ENCODE measurements at places on chromosomes 4 and X.
A peak's percentile ranks its signal among the peaks of the same experiment; 100 is the strongest.

DNA sequence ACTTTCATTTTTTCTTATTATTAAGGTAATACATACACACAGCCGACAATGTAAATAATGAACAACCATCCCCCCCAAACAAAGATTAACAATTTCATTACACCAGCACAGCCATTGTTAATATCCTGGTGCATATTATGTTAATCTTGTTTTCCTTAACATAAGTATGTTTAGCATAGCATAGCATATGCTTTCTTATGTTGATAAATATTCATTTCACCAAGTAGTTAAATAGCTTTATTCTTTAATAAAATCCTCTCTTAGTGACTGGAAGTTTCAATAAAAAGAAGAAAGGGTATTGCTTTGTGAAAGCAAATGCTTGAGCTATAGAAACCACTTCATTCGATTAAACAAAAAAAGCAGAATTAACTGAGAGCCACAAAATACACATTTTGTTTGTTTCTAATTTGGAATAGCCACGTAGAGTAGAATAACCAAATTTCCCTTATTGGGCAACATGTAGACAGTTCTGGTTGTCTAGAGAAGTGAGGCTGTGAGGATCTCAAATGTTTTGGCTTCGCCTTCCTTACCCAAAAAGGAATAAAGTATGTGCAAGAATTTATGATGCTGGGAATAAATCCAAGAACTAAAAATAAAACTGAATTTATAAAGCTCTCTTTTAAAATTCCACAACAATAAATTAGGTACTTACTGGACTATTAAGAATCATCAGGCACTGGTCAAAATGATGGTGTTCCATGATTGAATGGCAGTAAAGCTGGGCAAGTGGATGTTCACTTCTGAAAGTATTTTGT is 118.0 kb downstream of the PDE5A start:
- no peak for DNase-seq

DNA sequence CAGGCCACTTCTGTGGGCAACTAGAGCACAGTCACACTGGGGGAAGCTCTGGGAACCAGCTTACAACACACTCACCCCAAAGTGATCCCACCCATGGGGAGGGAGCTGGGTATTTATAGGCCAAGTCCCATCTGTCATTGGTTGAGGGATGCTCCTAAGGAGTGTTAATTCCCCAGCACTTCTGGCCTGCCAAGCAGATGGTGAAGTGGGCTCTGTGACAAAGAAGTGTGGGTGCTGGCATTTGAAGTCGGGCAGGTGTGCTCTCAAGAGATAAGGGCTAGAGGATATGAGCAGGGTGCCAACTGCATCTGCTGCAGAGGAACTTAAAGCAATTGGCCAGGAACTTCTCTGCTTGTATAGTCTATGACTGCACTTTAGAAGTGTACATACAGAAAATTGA is 30.9 kb downstream of the PTCHD1 start:
- no peak for DNase-seq

DNA sequence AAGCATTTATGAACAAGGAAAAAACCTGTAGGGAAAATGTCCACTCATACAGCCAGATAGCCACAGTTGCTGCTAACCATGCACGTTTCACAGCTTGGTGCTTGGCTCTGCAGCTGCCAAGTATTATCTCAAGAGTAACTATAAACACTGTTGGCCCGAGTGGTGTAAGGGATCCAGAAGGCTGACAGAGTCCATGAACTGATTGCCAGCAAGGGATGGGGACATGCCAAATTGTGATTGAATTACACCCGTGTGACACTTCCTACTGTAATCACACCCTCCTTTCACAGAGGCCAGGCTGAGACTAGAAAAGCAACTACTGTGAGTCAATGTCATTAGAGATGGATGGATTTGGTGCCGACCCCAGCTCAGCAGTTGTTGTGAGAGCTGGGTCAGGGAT is 223.9 kb upstream of the ANKRD50 start:
- peak; percentile 74 for DNase-seq

DNA sequence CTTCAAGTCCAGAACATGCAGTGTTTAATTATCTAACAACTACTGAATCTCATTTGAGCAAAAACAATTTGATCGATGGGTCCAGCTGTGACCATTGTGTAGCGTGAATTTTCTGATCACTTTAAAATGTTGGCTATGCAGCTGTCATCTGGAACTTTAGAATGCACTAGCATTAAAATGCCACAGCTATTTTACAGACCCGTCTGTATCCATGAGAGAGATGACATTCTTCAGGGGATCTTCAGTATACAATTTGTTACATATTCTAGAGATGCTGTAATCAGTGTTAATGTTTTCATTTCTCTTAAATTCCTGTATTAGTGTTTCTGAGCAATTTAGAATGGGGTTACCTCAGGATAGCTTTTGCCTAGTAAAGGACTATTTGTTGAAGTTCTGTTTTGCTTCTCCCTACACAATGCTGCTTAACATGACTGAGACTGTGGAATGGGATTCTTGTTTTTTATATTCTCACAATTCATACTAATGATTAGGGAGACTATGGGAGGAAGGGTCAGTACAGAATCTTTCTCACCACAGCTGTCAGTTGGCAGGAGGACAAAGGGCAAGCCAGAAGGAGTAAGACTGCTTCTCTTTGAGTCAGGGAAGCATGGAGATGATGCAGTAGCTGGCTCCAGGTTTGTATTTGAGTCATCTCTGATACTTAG is 13.2 kb upstream of the CTSO start:
- DNase-seq: no peak

- peak; percentile 17 for DNase-seq
These were observed 29.9 kb downstream of the HMX1 start for GRCh38 chr4:8841678-8842268.

DNA sequence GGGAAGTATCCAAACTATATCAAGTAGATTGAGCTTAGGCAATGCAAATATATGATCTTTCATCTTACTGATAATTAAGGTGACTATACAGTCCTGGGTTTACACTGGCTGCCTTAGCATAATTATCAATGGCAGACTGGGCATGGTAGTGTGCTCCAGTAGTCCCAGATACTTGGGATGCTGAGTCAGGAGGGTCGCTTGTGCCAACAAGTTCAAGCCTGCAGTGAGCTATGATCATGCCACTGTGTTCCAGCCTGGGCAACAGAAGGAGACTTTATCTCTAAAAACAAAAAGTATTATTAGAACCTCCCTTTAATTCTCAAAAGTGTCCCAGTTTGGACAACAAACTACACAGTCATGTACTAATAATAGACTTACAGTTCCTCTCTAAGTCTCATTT is 99.4 kb upstream of the RASGEF1B start:
- DNase-seq: no peak

DNA sequence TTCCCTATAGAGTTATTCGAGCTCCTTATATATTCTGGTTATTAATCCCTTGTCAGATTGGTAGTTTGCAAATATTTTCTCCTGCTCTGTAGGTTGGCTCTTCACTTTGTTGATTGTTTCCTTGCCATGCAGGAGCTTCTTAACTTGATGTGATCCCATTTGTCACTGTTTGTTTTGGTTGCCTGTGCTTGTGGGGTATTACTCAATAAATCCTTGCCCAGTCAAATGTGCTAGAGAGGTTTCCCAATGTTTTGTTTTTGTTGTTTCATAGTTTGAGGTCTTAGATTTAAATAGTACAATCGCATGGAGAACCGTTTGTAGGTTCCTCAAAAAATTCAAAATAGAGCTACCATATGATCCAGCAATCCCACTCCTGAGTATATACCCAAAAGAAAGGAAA is 2.3 kb upstream of the SYTL5 start:
- no peak for DNase-seq

All from right forelimb (tissue), 1 donor.